ENCODE measurements at places on chromosomes 12 and 14.

DNA sequence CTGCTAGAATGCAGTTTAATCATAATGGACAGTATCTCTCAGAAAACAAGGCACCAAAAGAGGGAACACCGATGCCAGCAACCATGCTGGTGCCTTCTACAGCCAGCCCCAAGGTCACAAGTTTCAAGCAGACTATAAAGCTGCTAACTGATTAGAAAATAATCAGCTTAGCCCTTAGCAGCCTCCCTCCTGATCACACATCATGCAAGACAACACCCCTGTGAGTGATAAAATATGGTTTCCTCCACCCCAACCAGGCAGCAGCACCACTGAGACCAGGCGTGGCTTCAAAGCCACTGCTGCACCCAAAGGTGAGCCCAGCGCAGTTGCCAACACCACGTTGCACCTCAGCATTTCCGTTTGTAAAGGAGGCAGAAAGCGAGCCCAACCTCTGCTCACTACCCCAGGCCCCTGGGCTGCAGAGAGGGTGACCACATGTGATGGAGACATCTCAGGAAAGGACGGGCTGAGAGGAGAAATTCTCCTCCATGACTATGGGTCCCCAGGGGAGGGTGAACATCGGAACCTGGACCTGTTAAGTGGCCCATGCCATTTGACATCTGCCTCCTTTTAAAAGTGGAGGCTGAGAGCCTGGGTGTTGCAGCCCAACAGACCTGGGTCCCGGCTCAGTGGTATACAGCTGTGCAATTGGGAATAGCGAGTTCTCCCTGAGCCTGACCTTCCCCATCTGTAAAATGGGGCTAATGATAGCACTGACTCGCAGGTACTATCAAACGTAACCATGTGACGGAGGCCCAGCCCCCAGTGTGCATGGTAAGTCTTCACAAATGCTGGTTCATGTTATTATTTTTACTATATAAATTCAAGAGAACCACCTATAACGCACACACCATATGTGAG lies 11.5 kb downstream of the ZFP36L1 start:
- no peak for DNase-seq

- peak; percentile 68 for DNase-seq
Measured at GRCh38 chr12:7498809-7499208, 4.8 kb downstream of the CD163 start.

DNA sequence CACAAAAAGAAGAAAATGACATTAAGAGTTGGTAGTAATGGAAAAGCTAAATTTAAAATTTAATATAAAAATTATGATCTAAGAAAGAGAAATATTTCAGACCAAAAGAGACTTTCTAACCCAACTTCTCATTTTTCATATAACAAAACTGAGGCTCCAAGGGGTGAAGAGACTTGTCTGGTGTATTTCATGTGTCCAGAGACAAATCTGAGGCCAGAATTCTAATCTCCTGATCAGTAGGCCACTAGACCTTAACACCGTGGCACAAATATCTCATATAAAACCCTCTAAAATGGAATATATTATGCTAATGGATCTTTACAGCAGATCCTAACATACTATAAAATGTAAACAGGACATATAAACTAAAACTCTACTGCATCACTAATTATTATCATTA lies 275.7 kb upstream of the SLC16A7 start:
- no peak for DNase-seq

- no peak for DNase-seq
Measured at GRCh38 chr14:59336098-59336497, 129.1 kb downstream of the GPR135 start.

DNA sequence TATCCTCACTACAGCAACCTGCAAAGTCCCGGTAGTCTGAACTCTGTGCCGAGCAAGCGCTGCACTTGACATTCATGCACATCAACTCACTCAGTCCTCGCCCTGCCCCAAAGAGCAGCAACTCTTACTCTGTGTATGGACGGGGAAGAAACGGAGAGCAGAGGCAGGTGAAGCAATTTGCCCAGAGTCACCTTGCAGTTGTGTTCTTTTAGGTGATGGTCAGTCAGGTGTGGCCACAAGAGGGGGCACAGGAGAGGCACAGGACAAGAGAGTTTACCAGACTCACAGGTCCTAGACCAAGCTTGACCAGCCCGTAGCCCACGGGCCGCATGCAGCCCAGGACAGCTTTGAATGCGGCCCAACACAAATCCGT lies 39.1 kb downstream of the TSPAN11 start:
- peak; percentile 2 for DNase-seq

DNA sequence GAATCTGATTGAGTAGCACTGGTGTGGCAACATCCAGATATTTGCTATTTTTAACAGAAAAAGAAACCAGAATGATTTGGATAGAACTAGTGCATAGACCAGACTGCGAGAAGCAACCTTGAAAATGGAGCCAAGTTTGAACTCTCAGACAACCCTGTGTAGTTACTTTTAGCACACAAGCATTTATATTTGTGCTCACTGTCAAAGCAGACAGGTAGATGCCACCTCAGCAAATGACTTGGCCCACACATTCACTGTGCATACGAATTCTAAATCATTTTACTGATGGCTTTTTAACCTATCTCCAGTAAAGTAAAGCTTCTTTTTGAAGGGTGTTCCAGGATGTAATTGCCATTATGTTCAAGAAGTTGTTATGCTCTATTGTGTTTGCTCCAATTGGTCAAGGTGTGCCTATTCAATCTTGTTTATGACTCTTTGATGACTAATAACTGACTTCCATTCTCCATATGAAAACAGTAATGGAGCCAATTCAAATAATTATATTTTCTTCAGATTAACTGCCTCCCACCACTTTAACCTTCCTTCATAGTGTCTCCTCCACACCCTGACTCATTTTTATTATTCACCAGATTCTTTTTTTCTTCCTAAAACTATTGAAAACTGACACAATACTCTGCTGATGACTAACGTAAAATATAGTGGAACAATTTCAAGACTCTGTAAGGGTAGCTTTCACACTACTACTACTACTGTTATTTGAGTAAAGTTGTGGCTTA lies 138.5 kb downstream of the CCER1 start:
- peak; percentile 3 for DNase-seq

DNA sequence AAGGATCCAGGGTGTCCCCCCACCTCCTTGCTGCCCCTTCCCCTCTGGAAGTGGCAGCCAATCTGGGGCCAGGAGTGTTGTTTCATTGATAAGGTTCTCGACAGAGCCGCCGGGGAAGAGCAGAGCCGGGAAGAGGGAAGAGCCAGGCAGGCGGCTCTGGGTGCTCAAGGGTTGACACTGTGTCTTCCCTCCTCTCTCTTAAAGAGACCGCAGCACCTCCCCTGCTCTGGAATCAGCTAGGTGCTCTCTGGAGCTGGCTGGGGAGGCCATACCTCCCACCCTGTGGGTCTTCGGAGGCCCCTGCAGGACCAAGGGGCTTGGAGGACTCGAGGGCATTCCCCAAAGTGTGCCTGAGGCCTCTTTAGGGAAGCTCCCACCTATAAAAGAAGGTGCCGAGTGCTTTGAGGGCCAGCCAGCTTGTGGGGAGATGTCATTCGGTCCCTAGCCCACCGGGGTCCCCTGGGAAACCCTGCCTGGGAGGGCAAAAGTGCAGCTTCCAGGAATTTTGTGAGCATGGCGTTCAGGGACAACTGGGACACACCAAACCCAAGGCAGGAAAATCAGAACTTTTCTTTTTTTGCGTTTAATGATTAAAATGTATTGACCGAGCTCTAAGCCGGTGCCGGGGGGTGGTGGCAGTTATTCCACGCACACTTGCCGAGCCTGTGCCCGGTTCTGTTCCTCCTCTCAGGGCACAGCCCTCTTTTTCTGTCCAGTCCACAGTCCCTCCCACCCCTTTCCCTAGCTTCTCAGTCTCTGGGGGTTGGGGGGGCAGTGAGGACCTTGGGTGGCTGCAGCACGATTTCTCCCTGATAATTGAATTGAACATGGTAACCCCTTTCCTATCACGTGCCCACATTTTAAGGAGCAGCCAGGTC lies 3.0 kb downstream of the SETD1B start:
- DNase-seq: no peak

DNA sequence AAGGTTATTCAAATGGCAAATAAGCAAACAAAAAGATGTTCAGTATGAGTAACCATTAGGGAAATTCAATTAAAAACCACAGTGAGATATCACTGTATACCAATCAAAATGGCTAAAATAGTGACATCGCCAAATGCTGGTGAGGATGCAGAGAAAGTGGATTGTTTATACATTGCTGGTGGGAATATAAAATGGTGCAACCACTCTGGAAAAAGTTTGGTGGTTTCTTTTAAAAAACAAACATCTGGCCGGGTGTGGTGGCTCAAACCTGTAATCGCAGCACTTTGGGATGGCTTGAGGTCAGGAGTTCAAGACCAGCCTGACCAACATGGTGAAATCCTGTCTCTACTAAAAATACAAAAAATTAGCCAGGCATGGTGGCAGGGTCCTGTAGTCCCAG lies 14.0 kb upstream of the STRAP start:
- no peak for DNase-seq

DNA sequence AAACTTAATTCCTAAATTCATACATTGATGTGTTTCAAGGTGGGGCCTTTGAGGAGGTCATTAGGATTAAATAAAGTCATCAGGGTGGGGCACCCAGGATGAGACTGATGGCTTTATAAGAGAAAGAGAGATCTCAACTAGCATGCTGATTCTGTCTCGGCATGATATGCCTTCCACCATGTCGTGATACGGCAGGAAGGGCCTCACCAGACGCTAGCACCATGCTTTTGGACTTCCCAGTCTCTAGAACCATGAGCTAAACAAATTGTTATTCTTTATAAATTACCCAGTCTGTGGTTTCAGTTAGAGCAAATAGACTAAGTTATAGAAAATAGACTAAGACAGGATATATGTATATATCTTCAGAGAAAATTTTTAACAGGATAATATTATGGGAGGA lies 759.6 kb downstream of the MED13L start:
- no peak for DNase-seq

DNA sequence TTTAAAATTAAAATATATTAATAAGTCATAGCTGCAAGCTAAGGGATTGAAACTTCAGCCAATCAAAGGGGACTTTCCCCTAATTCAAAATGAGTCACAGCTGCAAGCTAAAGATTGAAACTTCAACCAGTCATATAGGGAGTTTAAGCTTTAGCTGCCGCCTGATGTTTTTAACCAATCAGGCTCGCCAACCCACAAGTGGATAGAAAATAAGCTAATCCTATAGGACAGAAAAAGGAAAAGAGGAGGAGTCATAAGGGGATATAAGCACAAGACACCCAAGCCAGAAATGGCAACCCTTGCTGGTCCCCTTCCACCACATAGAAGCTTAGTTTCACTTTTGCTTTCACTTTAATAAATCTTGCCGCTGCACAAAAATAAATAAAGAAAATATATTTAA lies 1154.6 kb downstream of the GALC start:
- DNase-seq: no peak

All from amniotic epithelial cell (primary cell).